ENCODE measurements at places on chromosomes 12 and 14.

GRCh38 chr14:73727166-73727565 lies 13.0 kb upstream of the PNMA1 start:
- no peak for DNase-seq

GRCh38 chr14:47676315-47676617 lies 861 bp upstream of the MDGA2 start:
- DNase-seq = no peak

- no peak for DNase-seq
Observed at GRCh38 chr12:116264525-116265070, 12.9 kb downstream of the MED13L start.

DNA sequence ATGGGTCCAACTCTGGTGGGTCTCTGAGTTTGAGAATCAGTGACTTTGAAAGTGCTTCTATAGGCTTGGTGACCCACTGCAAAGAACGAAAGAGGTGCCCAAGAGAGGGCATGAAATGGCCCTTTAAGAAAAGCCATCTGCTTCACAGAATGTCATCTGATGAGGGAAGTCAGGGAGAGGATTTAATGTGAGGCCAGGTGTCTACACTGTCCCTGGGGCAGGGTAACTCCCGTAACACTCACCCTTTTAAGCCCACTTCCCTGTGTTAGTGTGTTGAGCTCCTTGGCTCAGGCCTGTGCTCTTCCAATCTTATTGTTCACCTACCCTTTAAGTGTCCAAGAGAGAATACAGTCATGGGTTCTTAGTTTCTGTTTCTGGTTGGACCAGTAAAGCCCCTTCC lies 16.4 kb upstream of the SRSF5 start:
- no peak for DNase-seq

All from dorsolateral prefrontal cortex (tissue), 122 donors.